ENCODE measurements at places on chromosomes 5 and 9.

DNA sequence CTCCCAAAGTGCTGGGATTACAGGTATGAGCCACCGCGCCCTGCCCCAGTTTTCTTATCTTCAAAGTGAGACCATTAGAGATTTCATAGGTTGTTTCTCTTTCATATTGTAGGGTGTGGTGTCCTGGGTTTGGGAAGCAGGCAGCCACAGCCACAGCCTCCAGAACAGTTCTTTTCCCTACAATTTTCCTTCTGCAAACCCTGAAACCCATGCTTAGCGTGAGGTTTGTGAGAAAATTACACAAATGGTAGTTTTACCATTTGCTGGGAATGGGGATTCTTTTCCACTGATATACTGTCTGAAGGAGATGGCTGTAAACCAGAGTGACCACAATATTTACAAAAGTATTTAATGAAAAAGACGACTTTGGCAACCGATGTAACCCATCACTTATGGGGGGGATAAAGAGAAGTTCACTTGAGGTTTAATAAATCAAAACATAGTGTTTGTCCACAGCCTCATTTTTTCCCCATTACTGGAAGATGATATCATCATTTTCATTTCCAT, 26.7 kb upstream of the ECM2 start:
- DNase-seq, result no peak

DNA sequence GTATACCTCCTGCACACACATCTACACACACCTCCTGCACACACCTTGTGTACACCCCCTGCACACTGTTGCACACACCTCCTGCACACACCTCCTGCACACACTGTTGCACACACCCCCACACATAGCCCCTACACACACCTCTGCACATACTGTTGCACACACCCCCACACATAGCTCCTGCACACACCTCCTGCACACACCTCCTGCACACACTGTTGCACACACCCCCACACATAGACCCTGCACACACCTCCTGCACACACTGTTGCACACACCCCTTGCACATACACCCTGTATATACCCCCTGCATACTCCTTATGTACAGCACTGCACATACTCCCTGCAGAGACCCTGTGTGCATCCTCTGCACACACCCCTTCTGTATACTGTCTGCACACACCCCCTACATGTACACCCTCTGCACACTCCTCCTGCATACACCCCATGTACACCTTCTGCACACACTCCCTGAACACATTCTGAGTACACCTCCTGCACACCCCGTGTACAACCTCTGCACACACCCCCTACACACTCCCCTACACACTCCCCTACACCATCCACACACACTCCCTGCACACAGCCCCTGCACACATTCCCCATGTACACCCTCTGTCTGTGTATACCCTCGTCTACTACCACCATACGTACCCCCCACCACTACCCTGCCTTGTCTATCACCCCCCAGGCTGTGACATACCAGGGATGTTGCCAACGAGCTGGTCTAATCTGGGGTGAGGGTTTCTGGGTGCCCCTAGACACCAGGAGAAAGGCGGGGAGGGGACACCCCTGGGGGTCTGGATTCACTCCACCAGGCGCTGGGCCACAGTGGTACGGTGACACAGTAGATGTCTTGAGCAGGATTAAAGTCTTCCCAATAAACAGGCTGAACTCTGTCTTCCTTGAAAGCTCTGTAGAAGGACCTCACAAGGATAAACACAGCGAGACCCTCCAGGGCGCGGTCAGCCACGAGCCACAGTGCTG, 1.1 kb upstream of the CEP72 start:
- DNase-seq, result no peak

DNA sequence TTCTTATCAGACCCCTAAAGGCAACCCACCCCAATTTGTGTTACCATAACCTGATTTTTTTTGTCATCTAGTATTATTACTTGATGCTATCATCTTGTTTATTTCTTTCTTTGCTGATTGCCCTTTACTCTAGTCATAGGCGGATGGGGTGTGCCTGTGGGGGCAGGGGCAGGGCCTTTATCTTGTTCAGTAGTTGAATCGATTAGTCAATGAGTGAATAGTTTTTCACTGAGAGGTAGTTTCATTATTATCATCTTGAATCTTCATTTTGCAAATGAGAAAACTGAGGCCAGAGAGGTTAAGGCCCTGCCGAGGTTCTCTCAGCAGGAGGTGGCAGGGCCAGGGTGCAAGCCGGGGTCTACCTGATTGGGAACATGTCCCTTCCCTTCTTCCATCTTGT, 9.4 kb upstream of the GM2A start:
- no peak for DNase-seq

- DNase-seq, result no peak
Observed at GRCh38 chr5:36792560-36793180, 83.9 kb upstream of the NIPBL start.

DNA sequence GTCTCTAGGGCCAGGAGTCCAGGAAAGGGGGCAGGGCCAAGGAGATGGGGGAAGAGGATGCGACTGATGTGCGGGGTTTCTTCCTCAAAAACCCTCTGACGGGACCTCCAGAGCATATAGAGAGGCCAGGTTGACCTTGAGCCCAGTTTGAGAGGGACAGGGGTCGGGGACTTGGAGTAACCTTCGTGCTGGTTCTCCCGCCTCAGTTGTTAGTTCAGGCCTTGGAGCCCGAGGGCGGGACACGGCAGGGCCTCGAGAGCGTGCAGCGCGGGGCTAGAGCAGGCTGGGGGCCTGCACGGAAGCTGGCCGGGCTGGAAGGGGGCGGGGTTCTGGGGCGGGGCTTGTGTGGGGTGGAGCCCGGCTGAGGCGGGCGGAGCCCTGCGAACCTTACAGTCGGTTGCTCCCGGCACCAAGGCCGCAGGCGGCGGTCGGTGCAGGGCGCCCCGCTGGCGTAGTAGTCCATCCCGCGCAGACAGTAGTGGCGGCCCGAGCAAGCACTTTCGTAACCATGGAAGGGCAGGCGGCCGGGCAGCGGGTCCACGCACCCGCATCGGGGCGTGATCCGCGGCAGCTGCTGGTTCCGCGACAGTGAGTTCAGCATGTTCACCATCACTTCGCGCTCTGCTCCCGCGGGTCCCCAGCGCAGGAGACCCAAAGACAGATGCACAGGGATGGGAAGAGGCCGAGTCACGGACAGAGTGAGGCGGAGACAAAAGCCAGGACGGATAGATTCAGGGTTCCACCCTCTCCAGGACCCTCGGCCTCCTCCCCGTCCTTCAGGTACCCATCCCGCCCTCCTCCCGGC, 4.0 kb upstream of the MYORG start:
- DNase-seq, result peak; percentile 94

- DNase-seq, result no peak
Observed at GRCh38 chr5:58358501-58359178, 101.2 kb downstream of the PLK2 start.

DNA sequence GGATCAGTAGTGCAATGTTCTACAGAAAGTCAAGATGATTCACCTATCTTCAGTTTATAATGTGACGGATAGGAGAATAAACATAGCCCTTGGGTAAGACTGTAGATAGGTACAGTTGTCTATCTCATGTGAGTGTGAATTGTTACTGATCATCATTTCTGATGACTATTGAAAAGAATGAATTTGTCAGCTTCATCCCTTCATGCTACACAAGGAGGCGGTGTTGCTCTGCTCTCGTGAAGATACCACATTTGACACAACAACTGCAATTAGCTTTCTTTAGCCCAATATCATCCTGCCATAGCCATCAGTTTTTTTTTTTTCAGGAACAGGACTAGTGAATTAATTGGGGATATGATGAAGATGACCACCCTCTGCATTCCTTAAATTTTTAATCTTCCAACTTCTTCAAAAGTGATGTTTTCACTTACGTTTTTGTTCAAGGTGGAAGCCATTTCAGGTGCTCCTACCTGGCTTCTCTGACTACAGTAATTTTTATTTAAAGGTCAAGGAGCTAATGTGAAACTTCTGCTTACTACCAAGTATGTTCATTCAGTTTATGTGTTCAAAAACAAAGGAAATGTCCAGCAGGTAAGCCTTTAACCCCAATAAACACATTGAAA, 152.9 kb upstream of the MOCS2 start:
- no peak for DNase-seq

DNA sequence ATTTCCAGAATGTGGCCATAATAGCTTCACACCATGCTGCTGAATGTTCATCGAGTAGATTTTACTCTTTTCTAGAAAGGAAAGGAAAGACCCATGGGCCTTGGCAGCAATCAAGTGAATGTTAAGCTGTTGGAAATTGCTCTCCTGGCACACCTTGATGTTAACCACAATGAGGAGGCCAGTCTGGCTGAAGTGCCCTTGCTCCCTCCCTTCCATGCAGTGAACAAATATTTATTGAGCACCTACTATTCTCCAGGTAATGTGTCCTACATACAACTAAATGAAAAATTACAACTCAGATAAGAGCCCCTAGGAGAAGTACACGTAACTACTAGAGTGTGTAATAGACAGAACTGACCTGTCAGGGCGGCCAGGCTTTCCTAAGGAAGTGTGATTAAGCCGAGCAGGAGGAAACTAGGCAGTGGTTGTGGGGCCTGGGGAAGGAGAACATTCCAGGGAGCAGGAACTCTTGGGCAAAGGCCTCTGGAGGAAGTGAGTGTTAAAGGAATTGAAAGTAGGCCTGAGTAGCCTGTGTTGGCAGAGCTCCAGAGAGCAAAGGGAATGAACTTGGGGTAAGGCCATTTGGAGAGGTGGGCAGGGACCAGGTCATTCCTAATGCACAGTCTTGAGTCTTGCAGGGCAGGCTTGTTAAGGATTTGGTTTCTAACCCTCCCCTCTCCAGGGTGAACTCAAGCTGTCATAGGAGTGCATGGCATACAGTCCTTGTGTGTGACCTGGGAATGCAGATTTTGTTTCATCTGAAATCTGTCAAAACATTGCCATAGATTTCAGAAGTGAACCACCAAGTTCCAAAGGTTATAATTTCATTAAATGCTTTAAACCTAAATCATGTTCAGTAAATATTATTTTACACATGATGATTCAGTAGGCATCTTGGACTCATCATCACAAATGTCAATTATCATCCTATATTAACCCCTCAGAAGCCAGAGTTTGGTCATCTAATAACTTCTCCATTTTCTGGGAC, 9.0 kb upstream of the ZSWIM6 start:
- no peak for DNase-seq

DNA sequence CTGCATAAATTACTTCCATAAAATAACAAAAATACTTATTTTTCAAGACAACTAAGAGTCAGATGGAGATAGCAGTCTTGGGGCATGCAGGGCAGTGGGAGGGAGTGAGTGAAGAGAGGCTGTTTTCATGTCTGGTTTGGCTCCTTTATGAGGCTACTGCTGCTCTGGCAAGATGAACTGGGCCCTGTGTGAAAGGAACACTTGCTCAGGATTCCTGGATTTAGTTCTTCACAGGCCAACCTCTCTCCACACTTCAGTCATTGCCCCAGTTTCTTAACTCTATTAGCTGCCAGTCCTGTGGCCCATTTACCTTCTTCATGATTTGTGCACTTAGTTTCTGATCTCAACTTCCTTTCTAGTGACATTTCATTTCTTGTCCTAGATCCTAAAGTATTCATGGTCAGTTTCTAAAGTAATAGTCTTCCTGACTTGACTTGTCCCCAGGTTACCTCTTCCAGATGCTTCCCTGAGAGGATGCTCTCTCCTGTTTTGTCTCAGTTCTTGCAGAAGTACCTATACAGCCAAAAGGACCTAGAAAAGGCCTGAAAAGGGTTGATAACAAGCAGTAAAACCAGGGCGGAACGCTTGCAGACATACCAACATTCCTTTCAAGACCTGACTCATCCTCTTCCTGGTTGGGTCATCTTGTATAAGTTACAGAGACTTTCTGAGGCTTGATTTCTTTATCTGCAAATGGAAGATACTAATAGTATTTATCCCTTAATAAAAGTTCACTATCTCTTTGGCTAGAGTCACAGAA, 77.0 kb upstream of the ZFAND5 start:
- DNase-seq, result no peak

DNA sequence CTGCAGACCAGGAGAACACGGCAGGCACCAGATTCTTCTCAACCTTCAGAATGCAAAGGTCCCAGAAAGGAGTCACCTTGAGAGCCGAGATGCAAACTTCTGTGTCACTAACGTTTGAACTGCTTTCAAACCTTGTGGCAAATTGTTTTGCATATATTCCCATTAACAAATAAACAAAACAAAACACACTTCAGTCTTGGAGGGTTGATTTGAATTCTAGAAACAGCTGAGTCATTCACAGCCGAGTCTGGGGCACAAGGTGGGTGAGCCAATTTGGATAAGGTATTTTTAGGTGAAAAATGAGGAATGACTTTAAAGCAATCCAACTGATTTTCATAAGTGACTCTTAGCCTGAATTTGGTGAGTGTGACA, 38.8 kb upstream of the ANKRD33B start:
- no peak for DNase-seq

- no peak for DNase-seq
Observed at GRCh38 chr5:171840066-171840465, 54.4 kb downstream of the SMIM23 start.

GRCh38 chr5:1164696-1165630, 36.4 kb upstream of the SLC6A19 start:
- DNase-seq, result no peak

DNA sequence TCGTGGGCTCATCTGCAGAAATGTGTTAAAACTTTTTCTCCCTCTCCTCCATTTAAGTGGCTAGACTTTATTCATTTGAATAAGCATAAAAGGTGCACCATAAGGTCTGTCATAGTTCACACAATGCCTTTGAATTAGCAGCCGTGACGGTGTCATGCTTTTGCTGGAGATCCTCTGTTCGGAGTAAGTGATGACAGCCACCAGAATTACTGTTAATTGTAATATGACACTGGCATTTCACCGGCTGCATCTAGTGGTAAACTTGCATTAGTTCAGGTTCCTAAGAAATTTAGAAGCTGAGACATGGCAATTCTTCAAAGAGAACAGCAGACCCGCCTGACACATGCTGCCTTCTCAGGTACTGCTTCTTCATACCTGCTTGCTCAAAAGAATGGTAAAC, 241.7 kb downstream of the EBF1 start:
- no peak for DNase-seq

DNA sequence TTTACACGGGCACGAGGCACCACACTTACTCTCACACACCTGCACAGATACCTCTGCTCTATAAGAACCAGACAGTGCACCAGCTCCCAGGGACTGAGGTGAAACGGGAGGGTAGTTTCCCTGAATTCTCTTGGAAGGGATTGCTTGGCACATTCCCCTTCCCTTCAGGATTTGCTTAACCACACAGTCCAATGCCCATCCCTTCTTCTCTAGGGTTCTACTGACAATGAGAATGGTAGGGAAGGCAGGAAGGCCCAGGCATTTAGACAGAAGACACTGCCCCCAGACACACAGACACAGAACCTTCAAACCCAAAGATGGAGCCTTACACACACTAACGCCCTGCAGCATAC, 704 bp upstream of the LHX6 start:
- no peak for DNase-seq

- DNase-seq, result no peak
Observed at GRCh38 chr5:72160329-72160728, 53.1 kb downstream of the MAP1B start.

- no peak for DNase-seq
Observed at GRCh38 chr5:89968958-89969381, 440.6 kb downstream of the CETN3 start.

DNA sequence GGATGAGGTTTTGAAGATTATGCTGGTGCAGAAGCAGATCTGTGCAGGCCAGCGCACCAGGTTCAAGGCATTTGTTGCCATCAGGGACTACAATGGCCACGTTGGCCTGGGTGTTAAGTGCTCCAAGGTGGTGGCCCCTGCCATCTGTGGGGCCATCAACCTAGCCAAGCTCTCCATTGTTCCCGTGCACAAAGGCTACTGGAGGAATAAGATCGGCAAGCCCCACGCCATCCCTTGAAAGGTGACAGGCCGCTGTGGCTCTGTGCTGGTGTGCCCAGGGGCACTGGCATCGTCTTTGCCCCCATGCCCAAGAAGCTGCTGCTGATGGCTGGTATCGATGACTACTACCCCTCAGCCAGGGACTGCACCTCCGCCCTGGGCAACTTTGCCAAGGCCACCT, 142.5 kb downstream of the SPATA31D1 start:
- no peak for DNase-seq
